ENCODE measurements at places on chromosomes 2 and 18.

GRCh38 chr2:65729246-65729645 is 296.8 kb upstream of the SPRED2 start:
- no peak for DNase-seq

- no peak for DNase-seq
These were observed 126.7 kb downstream of the THADA start for GRCh38 chr2:43469094-43469493.

GRCh38 chr2:207531032-207531952 is 1.5 kb downstream of the CREB1 start:
- peak; percentile 7 for DNase-seq

GRCh38 chr2:127081826-127082633 is 24.9 kb downstream of the BIN1 start:
- peak; percentile 58 for DNase-seq

- peak; percentile 89 for DNase-seq
These were observed at the start of gene PLEKHB2 for GRCh38 chr2:131105156-131105949. PLEKHB2 (plus strand) TSS chr2:131105336; CDS start chr2:131120942, 15,606 bp downstream.

- no peak for DNase-seq
These were observed 182.4 kb downstream of the NEDD4L start for GRCh38 chr18:58226429-58226828.

GRCh38 chr2:147297820-147298219 is 547.0 kb upstream of the ACVR2A start:
- DNase-seq: no peak

DNA sequence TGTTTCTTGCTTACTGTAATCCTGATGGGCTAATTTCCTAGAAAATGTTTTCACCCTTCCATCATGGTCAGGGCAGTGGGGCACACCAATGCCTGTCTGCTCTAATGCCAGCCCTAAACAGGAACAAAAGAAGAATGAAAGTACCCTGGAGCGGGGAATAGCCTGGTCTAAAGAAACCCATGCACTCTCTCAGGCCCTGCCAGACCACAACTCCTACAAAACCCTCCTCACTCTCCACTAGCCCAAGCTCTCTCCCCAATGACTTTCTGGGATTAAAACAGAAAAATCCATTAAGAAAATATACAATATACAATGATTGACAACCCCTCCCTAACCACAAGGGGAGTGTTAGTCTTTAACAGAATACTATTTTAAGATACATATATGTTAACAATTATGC is 67.6 kb downstream of the AAK1 start:
- no peak for DNase-seq

GRCh38 chr2:229775614-229776313 is 61.4 kb upstream of the DNER start:
- DNase-seq: no peak

- no peak for DNase-seq
These were observed 3.0 kb downstream of the ACOXL start for GRCh38 chr2:110735366-110735765.

DNA sequence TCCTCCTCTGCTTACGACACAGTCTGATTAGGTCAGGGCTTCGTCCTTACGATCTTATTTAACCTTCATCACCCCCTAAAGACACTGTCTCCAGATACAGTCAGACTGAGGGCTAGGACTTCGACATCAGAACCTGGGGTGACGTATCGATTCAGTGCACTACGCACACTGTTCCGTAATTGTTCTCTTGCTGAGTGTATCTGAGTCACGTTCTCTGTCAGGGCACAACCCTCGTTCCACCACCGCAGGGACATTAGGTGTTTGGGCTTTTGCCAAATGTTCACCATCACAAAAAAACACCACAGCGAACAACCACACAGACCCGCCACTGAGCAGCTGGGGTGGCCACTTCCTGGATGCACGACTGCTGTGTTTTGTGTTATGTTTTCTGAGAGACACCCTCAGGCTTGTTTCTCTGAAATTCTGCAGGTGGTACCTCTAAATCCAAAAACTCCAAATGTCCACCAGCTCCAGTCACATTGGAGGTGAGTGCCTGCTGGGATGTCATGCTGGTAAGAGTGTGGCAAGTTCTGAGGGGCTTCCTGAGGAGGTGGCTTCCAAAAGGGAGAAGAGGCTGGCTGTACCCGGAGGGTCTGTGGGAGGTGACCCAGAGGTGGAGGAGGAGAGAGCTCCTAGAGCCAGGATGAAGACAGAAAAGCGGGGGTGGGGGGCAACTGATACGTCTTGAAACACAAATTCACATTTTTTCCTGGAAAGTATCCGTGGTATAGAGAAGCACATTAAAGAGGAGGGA is 66.6 kb downstream of the ADNP2 start:
- no peak for DNase-seq

- no peak for DNase-seq
These were observed 64.3 kb upstream of the STAT1 start for GRCh38 chr2:191078165-191078867.

- DNase-seq: no peak
These were observed 291.2 kb upstream of the HNMT start for GRCh38 chr2:137672989-137673552.

DNA sequence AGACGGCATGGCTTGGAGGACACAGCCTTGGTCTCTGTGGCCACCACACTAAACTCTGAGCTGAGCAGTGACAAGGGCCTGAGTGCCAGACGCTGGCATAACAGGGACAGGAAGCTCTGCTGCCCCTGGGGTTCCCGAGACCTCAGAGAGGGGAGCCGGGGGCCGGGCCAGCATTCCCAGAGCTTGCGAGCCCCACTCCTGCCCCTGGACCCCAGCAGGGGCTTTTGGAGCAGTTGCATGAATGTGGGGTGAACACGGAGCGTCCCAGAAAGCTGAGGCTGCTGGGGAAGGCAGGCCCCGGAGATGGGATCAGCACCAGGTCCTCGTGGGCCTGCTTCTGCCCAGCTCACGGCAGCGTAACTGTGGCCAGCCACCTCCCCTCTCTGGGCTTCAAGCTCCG is 7.6 kb upstream of the ERFE start:
- DNase-seq: no peak

GRCh38 chr2:31002537-31003150 is 135.6 kb downstream of the GALNT14 start:
- DNase-seq: no peak

- no peak for DNase-seq
These were observed 31.2 kb upstream of the EN1 start for GRCh38 chr2:118878531-118879149.

- DNase-seq: no peak
These were observed 6.7 kb upstream of the ESPNL start for GRCh38 chr2:238093181-238094140.

DNA sequence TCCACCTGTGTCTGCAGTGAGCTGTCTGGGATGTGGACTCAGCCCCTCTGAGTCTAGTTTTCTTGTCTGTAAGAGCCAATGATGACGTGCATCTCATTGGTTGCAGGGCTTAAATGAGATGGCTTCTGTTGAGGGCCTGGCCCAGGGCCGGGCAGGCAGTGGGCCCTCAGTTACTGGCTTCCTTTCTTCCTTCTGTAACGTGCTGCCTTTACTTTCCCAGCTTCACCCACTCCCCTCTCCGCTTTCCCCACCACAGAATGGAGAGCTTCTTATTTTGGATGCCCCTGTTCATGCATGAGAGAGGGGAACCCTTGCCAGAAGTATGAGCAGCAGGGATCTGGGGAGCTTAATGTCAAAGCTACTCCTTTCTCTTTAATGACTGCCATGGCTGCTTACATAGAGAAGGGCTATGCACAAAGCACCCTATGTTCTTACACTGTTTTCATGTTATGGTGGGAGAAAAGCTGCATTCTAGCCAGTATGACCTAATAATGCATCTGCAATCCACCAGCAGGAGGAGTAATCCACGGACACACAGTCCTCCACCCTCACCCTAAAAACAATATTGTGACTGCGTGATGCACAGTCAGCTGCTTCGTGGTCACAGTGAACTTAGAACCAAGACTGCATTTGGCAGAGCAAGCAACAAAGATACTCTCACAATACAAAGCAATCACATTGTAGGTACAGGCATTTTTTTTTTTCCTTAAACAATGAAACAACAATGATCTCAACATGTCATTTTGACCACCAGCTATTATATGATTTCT is 37.2 kb downstream of the CREG2 start:
- no peak for DNase-seq

GRCh38 chr18:13136904-13137669 is 81.5 kb upstream of the LDLRAD4 start:
- DNase-seq: peak; percentile 11

GRCh38 chr2:239293775-239294430 is 106.9 kb downstream of the HDAC4 start:
- peak; percentile 55 for DNase-seq

DNA sequence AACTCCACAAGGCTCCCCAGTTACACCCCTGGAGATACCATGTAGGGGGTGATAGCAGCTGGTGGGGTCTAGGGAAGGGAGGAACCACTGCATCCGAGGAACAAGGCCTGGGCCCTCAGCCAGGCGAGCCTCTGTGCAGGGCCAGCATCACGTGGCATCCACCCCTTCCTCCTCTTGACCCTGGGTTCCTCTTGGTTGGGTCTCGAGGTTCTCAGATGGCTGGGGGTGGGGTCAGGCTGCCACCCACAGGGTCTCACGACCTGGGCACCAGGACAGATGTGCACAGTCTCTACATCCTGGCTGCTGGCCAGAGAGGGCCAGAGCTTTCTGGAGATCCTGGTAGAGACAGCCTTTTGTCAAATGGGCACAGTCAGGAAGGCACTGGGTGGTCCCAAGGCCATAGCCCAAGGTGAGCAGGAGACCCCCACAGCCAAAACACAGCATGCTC is 10.4 kb downstream of the HS6ST1 start:
- DNase-seq: no peak

DNA sequence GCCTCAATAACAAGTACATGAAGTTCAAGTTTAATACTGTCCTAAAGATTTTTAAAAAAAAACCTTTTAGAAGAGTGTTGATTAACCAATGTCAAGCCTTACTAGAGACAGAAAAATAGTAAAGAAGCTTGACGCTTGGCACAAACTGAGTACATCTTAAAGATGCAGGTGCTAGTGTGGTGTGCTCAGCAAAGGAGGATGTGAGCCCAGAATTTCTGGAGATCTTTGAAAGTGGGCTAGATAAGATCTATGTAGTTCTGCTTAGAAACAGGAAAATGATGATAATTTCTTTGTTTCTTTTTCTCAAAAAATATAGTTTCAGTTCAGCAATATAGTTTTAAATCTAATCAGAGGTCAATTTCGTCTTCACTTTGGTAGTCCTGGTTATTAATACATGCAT is 118.3 kb upstream of the KLHL14 start:
- no peak for DNase-seq

GRCh38 chr2:205771031-205771430 is 88.7 kb downstream of the NRP2 start:
- DNase-seq: no peak

DNA sequence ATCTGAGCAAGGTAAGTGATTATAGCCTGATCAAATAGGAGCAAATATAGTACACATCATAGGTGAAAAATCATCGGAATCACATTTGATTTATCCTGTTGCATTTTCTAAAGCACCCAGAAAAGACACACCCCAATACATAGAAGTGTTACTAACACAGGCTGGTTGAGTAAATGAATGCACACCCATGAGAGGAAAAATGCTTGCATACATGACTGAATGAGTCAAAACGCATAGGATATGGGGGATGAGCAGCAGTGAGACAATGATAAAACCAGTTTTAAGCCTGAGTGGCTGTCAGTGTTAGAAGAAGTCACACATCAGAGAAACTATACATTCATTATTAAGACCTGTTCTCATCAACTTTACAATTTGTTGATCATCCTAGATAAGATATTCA is 449.6 kb upstream of the CDH20 start:
- DNase-seq: no peak

DNA sequence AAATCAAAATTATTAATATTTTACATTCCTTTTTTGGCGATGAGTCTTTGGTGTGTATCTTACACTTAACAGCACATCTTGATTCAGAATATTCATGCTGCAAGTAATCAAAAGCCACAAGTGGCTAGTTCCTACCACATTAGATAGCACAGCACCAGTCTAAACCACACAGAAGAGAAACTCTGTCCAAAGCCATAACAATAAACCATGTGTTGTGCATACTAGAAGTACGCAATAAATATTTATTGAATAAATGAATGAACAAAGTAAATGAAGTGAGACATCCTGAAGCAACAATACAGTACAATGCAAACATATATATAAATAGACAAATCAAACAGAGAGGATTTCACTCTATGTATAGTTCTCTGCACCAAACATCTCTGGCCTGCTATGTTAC is 287.3 kb downstream of the EXOC6B start:
- no peak for DNase-seq

- no peak for DNase-seq
These were observed 179.1 kb upstream of the LYPD1 start for GRCh38 chr2:132849118-132849517.

DNA sequence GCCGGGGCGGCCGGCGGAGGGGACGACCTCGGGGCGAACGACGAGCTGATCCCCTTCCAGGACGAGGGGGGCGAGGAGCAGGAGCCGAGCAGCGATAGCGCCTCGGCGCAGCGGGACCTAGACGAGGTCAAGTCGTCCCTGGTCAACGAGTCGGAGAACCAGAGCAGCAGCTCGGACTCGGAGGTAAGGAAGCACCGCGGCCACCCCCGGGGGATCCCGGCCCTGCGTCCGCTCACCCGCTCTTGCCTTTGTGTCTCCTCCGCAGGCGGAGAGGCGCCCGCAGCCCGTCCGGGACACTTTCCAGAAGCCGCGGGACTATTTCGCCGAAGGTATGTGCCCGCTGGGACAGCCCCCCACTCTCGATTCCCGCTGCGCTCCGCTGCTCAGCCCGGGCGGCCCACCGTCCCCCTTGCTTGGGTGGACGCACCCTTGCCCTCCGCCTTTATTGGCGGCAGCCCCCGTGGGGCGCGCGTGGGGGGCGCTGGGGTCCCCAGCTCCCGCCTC is 611 bp downstream of the TCF7L1 start:
- no peak for DNase-seq

DNA sequence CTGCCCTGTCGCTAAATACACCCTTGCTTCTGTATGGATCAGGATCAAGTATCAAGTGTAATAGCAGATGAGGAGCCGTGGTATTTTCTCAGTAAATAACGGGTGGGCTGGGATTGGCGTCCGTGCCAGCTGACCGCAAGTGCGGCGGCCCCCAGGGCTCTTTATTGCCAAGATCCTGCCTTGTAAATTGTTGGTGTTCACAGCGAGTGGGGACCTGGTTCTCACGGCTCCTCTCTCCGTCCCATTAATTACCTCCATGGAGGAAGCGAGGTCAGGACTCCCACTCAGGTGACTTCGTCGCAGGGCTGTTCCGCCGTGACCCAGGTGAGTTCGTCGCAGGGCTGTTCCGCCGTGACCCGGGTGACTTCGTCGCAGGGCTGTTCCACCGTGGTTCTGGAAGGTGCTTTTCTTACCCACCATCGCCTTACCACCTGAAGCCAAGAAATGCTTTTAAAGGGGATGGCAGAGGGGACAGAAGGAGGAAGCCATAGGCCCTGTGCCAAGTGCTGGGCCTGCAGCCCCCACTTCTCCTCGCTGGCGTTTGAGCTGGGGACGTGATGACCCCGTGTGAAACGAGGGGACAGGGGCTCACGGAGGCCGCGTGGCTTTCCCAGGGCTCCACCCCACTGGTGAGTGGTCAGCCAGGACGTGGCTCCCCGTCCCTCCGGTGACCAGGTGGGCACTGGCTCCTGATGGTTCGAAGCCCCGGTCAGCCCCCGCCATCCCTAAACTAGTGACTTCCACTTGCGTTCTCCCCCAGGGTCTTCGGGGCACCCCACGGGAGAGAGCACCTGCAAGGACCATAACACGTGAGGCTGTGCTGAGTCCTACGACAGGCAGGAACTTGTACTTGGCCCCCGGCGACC is 118.4 kb downstream of the TWIST2 start:
- DNase-seq: no peak
